Bronchus fibroblast of lung (primary cell): ENCODE measurements at places on chromosomes 12 and 14. TPM values are rescaled to one million over a fixed set of nuclear protein-coding genes. Genes with fewer than 3 reads are reported as not detected.

The TAMALIN gene
- total RNA-seq = 6.1 and 6.2 TPM in 2 replicates

The FAM222A gene
- 0.15 and 0.17 TPM in 2 replicates for total RNA-seq

The FOXM1 gene
- 66.9 and 71.1 TPM in 2 replicates for total RNA-seq

The NDRG2 gene
- 1.3 and 1.5 TPM in 2 replicates for total RNA-seq

The CIROP gene
- total RNA-seq = 0.34 and 0.45 TPM in 2 replicates
